Hematopoietic multipotent progenitor cell treated with erythropoietin and hydrocortisone succinate and interleukin-3 and kit ligand, for 17 days (in vitro differentiated cells): ENCODE measurements at places on chromosomes 2 and 18.

GRCh38 chr2:226693521-226693920, 106.1 kb downstream of the IRS1 start:
- no peak for DNase-seq

DNA sequence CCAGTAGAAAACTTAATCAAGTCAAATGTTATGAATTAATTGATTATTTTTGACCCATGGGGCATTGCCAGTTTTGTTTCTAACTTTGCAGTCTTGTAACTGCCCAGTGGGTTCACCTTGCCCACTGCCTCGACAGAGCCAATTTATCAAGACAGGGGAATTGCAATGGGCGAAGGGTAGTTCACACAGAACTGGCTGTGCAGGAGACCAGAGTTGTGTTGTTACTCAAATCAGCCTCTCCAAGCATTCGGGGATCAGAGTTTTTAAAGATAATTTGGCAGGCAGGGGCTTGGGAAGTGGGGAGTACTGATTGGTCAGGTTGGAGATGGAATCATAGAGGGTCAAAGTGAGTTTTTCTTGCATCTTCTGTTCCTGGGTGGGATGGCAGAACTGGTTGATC, 168.5 kb upstream of the COPS8 start:
- DNase-seq = no peak

DNA sequence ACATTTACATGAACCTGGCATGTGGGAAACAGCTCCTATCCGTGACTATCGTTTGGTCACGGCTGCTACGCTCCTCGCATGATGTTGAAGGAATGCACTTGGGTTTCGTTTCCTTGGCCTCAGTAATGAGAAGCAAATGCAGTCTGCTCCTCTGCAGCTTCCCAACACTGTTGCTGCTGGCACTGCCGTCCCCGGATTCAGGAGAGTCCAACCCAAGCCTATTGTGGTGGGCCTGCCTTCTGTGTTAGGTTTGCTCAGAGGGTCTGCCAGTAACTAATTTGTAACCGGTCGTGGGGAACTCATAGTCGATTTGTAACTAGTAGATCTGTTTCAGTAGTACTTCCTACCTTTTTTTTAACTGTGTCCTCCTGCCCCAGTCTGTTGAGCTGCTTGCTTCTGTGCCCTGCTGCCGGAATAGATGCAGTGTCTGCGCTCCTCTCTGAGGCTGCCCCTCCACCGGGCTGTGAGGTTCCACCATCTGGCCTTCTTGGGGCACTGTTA, 58.4 kb downstream of the WDSUB1 start:
- no peak for DNase-seq

- no peak for DNase-seq
These were observed 21.0 kb downstream of the HJURP start for GRCh38 chr2:233833345-233833744.

DNA sequence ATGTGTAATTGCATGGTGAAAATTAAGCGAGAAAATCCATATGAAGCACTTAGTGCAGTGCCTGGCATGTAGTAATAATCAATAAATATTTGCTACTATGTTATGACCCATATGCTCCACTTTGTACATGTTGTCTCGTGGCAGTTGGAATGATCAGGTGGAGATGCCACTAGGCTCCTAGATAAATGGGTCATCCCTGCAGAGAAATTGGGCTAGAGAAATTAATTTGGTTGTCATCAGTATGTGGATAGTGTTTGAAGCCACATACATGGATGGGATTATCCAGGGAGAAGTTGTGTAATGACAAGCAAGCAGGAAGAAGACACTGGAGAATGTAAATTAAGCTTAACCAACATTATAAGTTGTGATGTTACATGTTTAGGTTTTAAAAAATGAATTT, 33.0 kb downstream of the ACYP2 start:
- DNase-seq = no peak

- no peak for DNase-seq
These were observed 125.3 kb downstream of the ANTXR1 start for GRCh38 chr2:69138247-69138772.

DNA sequence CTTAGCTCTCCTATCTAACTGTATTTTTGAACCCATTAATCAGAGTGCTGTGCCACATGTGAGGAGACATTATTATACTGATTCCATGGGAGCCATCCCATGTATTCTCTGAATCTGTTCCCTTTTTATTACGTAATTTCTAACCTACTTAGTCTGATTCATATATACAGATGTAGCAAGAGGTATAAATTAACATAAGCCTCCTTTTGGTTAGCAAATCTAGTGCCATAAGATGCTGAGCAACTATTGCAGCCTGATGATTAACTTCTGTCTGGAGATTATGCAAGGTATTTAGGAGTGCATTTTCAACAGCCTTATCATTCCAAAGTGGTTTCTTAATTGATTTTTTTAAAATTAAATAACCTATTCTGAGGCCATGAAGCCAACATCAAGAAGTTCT, 114.1 kb upstream of the MSH2 start:
- DNase-seq = no peak

- DNase-seq = no peak
These were observed 89.4 kb upstream of the LRP1B start for GRCh38 chr2:142220239-142220638.

DNA sequence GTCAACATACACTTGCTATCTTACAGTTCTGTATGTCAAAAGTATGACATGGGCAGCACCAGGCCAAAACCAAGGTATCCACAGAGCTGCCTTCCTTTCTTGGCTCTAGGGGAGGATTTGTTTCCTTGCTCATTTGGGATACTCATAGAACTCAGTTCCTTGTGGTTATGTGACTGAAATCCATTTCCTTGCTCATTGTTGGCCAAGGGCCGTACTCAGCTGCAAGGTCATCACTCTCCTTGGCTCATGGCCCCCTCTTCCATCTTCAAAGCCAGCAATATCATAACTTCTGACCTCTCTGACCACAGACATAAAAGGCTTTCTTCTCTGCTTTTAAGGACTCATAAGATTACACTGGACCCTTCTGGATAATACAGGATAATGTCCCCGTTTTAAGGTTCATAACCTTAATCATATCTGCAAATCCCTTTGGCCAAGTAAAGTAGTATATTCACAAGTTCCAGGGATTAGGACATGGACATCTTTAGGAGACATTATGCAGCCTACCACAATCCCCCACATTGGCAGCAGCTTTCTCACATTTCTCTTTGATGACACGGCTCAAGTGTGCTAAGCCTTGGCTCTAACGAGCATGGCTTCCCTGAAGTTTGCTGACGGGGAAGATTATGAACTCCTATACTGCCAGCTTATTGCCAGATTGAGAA, 20.9 kb downstream of the TMEM237 start:
- DNase-seq = no peak

DNA sequence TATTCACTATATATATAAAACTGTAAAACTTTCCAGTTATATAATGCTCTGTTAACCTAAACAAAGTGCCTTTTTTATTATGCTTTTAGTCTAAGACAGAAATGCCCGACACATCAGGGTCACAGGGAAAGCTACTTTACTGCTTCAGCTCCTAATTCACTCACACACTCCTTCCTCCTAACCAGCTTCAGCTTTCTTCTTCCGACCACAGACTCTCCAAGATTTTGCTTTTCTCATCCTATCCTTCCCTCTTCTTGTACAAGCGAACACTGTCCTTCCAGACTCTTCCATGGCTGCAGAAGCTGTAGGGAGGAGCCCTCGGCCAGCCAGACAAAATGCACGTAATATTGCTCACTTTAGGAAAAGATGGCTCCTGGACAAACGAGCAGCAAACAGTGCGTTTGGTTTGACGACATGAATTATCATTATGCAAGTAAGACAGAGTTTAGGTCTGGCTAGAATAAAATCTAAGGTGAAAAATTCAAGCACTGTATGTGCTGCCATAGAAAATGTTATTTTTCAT, 47.5 kb upstream of the HNRNPA3 start:
- peak; percentile 62 for DNase-seq

DNA sequence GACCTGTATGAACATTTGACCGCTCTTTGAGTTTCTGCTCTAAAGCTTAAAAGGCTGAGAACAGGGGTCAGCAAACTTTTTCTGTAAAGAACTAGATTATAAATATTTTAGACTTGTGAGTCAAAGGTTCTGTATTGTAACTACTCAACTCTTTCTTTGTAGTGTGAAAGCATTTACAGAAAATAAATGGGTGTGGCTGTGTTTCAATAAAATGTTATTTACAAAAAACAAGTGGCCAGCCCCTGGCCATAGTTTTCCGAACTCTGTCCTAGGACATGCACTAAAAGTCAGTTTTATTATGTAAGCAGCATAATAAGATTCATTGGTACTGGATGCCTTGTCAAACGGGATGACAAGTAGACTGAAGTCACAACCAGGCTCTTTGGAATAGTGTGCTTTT, 434.9 kb downstream of the ZEB2 start:
- no peak for DNase-seq

DNA sequence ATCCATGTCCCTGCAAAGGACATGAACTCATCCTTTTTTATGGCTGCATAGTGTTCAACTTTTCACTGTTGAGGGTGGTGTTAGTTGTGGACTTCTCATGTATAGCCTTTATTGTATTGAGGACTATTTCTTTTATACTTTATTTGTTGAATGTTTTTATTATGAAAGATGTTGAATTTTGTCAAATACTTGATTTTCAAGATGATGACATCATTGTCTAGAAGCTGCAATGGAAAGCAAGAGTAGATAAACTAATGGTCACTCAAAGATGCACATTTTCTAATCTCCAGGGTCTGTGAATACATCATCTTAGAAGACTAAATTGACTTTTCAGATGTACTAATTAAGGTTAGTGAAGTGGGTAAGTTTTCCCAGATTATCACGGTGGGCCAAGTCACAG, 1117.0 kb downstream of the DSC3 start:
- no peak for DNase-seq

- no peak for DNase-seq
These were observed 65.6 kb downstream of the MRPS9 start for GRCh38 chr2:105103481-105103880.

DNA sequence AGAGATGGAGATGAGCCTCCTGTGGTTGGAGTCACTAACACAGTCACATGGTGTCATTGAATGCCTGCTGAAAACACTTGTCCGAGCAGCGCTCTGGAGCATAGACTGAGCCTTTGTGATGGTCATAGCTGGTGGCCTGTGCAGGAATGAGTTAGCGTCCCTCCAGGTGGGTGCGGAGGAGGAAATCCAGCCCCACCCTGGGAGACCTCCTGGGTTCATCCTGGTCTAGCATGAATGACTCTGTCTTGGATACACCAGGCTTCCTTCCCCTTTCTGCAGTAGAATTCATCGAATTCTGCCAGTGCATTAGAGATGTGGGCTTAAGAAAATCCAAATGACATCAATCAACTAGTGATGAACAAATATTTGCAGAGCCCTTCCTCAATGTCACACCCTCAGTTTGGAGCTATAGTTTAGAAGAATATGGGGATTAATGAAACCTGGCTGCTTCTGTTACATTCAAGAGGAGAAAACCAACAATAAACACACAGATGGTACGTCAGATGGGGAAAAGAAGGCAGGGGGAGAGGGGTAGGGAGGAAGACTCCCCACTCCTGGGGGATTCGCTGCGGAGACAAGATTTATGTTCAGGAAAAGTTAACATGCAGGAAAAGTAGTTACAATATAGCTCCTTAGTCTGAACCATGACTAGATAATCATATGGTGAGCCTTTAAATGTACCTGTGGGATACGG, 136.7 kb downstream of the DDX1 start:
- no peak for DNase-seq

GRCh38 chr18:62766266-62766665, 50.9 kb downstream of the PHLPP1 start:
- no peak for DNase-seq

GRCh38 chr2:47767497-47767844, 15.5 kb upstream of the MSH6 start:
- DNase-seq = no peak
